DMS53 (cell line): ENCODE measurements at places on chromosomes 12 and 14.
A peak's percentile ranks its signal among the peaks of the same experiment; 100 is the strongest.

GRCh38 chr12:123096182-123096581 lies 54.7 kb downstream of the PITPNM2 start:
- no peak for DNase-seq

DNA sequence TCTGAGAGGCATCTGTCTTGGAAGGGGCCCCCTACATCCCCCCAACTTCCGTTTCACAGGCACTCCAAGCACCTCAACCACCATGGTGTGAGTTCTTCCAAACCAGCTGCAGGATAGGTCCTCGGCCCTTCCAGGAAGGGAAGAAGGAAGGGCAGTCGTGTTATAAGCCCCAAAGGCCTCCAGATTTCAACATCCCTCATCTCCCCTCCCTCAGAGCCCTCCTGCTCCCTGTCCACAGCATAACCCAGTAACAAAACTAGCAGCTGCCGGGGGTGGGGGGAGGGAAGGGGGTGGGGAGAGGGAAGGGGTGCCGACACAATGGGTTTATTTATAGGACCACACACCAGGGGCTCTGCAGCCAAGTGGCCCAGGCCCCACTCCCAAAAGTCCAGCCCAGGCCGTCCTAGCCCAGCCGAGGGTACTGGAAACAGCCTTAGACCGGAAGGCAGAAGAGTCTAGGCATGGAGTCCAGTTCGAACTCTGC lies 18.3 kb downstream of the NCKAP5L start:
- DNase-seq: no peak

DNA sequence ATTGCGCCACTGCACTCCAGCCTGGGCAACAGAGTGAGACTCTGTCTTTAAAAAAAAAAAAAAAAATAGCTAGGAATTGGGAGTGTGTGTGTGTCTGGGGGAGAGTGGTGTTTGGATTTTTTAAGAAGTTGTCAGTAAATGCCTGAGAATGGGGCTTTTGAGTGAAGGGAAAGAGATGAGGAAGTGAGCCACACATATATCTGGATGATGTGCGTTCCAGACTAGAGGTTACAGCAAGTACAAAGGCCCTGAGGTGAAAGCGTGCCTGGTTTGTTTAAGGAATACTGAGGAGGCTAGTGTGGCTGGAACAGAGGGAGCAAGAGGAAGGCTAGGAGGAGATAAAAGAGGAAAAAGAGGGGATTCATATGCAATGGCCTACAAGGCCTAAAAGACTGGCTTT lies 70.0 kb downstream of the PAPLN start:
- DNase-seq: no peak

GRCh38 chr12:32016680-32017482 lies 57.7 kb downstream of the RESF1 start:
- DNase-seq: no peak

DNA sequence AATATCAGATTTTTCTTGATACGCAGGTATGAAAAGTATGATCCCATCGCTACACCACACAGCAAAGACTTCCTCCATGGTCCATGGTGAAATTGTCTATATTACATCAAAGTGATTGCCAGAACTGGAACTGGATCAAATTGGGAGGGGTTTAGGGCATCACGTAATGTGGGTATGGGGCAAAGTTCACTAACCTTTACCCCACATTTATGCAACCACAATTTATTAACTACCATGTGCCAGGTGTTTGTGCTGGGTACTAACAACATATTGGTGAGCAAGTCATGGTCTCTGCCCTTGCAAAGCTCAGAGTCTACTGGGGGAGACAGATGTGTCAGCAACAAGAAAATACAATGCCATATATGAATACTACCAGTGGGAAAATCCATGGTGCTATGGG lies 258.9 kb downstream of the SUDS3 start:
- no peak for DNase-seq

DNA sequence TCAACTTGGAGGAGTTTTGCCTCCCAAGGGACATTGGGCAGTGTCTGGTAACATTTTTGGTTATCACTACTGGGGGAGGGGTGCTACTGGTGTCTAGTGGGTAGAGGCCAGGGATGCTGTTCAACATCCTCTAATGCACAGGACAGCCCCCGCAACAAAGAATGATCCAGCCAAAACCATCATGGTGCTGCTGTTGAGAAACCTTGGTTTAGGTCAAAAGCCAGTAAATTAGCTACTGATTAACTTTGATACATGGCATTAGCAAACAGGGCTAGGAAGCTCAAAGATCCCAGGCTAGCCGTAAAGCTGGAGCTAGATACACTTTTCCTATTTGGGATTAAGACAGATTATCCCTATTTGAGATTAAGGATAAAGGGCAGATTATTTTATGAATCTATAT lies 8.8 kb downstream of the ALKBH2 start:
- DNase-seq: peak; percentile 15

- no peak for DNase-seq
Measured at GRCh38 chr14:73471582-73472184, 13.3 kb upstream of the NUMB start.

DNA sequence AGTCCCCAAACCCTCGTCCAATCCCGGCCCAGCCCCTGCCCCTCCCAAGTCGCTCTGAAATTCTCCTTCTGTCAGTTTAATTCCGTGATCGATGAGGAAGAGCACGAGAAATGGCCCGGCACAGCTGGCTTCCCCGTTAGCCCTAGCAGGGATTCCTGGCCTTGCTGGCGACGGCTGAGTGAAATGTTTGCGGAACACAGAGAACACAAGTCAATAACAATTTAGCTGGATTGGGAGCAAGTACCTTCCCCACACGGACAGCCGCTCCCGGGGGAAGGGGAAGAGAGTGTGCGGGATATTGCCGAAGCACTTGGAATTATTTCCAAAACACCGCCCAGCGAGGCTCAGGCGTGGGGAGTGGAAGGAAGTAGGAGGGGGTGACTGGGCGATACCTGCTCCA lies 134.6 kb downstream of the RBM19 start:
- DNase-seq: no peak

DNA sequence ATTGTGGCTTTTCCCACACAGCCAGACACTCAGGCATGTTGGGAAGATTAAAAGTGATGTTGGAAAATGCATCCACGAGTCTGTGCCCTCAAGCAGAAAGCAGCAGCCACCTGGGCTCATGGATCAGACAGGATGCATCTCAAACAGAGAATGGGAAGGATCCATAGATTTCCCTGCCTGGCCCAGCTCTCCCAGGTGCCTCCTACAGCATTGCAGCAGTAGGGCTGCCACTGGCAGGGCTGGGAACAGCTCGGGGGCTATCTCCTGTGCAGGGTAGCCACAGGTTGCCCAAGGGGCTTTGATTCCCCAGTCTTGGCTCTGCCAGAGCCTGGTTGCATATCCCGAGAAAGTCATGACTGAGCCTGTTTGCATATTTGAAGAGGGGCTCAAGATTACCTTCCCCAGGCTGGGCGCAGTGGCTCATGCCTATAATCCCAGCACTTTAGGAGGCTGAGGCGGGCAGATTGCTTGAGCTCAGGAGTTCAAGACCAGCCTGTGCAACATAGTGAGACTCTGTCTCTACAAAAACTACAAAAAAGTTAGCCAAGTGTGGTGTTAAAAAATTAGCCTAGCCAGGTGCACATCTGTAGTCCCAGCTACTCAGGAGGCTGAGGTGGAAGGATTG lies 19.5 kb downstream of the C14orf132 start:
- DNase-seq: no peak

GRCh38 chr12:57456145-57456700 lies 1.1 kb downstream of the INHBE start:
- peak; percentile 76 for DNase-seq

GRCh38 chr12:39975374-39975918 lies 130.4 kb downstream of the SLC2A13 start:
- no peak for DNase-seq

- no peak for DNase-seq
Measured at GRCh38 chr12:4145990-4146859, 127.3 kb upstream of the CCND2 start.

DNA sequence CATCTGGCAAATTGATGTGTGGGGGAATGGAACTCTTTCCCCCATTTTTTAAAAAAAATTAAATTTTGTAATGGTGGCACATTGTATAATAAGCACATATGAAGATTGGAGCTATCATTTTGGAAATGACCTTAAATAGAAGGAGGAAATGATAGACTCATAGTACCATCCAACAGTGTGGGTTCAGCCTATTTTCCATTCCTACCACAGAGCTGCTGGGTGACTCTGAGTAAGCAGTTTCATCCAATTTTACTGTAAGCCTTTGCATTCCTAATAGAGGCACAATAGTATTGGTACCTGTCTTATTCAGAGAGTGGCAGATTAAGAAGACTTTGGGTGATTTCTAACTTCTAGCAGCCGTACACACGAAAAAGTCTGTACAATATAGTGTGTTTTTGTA lies 304.5 kb downstream of the RAD51B start:
- no peak for DNase-seq

DNA sequence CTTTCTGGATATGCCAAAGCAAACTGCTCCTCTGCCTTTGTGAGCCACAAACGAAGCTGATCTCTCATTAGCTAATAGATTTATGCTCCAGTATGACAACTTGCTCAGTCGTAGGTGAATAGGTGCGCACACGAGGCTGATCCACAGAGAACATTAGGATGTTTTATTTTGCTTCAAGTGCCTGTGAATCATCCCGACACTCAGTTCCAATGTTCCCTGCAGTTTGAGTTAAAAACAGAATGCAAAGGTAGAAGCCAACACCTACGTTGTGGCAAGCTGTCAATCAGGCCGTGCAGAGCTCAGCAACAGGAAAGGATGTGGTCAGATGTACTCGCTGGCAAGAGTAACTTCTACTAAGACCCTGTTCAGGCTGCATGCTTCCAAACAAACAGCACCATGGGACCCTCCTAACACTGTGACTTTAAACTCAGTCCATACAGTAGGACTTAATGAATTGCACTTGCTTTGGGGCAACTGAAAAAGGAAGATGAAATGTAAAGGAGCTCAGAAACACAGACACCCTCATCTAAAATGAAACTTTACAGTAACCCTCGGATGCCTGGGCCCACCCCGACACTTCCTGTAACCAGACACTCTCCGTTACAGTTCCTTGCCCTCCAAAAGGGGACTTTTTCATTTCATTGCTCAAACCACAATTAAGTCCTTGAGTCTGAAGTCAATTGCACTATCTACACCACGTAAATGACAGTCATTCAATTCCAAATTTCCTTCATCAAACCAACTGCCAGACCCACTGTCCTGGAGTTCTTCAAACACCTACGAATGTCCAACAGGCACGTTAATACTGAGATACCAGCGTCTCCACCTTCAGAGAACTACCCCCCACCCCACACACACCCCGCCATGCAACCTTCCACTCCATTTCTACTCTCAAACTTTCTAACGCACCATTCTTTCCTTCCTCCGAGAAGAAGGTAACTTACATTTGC lies 1.6 kb downstream of the CCDC88C start:
- DNase-seq: peak; percentile 67

DNA sequence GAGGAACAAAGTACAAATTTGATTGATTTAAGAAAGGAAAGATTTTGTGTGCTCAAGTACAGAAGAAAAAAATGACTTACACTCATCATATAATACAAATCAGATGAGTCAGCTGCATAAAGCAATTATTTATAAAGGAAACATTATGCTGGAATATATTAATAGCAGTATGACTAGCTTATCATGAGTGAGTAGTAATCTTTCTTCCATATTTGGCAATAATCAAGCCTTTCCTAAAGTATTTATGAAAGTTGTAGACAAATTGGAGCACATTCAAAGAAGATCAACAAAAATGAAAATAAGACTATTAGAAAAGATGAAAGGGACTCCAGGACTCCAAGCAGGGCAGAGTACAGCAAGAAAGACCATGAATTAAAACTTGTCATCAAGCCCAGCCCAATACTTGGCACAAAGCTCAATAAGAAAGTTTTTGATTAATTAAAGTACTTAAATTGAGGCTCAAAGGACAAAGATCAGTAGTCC lies 32.8 kb downstream of the CCER1 start:
- DNase-seq: no peak

DNA sequence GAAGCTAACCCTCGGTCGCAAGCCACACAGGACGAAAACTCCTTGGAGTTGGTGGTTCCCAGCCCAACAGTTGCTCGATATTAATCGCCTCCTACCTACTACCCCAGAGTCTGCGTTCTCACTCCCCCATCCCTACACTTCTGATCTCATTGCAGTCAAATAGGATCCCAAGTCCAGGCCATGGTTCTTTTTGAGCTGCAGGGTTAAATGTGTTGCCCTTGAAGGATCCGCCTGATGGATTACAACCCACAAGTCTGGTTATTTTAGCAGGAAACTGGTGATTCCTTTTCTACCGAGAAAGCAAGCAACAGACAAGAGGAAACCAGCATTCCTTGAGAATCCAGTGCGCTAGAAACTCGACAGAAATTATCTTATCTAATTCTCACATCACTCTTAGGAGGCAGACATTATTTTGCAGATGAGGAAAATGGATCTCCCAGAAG lies 785 bp upstream of the NIN start:
- no peak for DNase-seq

DNA sequence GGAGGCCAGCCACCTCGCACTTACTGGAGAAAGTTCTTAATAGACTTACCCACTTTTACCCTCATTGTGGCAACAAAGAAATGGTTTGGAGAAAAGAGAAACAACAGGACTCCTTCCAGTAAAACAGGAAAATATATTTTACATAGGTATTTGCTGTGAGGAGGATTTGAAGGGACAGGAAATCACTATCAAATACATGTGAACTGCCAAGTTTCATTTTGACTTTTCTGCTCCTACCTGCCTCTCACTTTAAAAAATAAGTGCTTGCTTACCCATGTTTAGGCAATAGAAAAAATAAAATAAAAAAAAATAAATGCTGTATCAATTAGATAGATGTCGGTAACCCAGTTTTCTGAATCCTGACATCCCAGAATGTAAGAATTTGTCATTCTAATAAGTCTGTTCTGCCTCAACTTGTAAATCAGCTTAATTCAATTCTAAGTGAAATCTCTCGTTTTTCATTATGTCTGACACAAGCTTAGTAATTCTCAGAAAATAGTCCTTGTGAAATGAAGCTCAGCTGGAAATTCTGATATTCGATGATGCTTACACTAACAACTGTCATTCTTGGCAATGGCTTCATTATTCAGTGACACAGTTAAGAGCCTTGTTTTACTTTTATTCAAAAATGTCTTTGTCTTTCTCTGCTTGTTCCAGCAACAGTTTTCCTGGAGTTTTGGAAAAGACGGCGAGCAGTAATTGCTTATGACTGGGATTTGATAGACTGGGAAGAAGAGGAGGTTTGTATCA lies 131.3 kb downstream of the SLC5A8 start:
- no peak for DNase-seq

- peak; percentile 82 for DNase-seq
Measured at GRCh38 chr14:69726761-69727511, 40.0 kb upstream of the SRSF5 start.

DNA sequence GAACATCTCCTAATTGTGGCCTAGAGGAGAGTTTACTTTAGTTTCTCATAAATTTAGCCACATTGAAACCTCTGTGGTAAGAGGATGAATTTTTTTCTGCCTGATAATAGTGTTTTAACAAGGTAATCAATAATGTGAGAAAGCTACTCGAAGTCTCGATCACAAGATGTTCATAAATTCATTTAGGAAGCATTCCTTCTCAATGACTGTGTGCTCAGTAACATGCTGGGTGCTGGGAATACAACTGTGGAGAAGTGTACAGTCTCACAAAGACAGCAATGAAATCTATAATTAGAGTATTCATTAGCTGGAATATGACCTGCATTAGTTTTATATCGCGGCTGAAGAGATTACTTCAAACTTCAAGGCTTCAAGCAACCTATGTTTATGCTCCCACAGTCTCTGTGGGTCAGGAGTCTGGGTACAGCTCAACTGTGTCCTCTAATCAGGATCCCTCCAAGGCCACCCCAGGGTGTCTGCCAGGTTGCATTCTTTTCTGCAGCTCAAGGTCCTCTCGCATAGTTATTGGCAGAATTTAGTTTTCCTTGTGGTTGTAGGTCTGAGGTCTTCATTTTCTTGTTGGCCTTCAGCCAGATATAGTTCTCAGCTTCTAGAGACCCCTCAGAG lies 167.6 kb downstream of the ANO4 start:
- no peak for DNase-seq
